ENCODE measurements at places on chromosomes 11 and 22.

DNA sequence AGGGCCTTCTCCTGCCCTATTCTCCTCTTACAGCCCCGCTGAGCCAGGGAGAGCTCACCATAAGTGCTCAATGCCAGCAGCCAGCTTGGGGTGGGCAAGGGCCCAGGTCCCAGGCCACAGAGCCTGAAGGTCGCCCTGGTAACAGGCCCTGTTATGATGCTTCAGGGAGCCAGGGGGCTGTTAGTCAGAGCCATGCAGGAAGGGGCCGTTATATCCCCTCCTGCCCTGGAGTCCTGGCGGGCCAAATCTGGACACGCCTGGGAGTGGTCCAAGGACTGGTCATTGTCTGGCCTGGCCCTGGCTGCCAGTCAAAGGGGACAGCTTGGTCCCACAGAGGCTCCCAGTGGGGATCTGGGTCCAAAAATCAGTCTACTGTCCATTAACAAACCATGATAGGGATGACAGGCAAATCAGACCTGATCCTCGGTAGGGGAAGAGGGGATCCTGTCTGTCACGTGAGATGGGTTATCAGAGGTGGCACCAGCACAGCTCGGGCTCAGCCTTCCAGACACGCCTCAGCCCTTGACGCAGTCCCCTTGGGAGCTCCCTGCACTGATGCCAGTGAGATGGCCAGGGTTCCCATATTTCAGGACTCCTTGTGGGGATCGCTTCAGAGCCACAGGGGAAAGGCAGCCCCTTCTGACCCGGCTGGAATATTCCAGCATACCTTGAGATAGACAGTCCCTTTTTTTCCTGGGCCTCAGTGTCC, 55.9 kb downstream of the LRRC32 start:
- no peak for DNase-seq

DNA sequence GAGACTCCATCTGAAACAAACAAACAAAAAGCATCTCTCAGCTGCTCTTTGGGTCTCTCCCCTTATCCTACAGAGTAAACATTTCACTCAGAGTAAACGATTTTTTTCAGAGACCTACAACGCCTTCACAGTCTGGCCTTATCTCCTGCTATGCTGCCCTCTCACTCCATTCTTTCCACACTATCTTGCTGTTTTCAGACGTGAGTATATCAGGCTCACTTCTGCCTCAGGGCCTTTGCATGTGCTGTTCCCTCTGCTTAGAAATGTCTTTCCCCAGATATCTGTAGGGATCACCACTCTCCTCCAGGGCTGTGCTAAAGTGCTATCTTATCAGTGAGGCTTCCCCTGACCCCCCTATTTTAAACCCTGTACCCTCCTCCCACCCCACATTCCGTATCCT, 6.5 kb downstream of the RIBC2 start:
- DNase-seq = no peak

DNA sequence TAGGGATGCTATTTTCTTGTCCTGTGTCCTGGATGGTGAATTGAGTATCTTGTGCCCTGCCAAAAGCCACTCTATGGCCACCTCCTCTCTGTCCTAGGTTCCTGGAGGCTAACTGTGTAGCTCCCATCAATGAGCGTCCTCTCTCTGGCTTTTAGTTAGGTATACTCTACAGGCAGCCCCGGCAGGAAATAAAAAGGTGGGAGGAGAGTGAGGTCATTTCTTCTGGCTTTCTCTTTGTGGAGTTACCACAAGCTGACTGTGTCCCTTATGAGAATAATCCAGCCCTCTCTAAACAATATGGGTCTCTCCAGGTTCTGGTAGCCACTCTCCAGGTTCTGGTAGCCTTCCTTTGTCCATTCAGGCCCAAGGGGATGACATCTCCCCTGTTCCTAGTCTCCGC, 11.7 kb upstream of the ASPHD2 start:
- DNase-seq = no peak

- no peak for DNase-seq
Observed at GRCh38 chr11:130827451-130828377, 88.6 kb downstream of the SNX19 start.

GRCh38 chr11:2943711-2944118, 14.5 kb upstream of the PHLDA2 start:
- peak; percentile 36 for DNase-seq

DNA sequence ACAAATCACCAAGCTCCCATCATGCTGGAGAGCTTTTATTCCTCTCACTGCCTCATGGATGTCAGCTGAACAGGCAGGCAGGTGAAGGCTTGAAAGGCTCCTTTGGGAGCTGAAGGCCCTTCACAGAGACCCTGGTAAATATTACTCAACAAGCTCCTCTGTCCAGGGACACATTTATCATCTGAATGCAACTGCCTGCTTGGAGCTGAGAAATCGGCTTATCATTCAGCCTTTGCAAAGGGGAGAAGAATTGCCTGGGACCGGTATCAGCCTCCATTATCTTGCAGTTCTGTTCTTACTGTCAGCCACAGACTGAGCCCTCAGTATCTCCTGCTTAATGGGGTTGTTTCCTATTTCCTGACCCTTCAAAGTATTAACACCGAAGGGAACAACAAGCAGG, 113.8 kb upstream of the PITPNB start:
- DNase-seq = peak; percentile 77

- no peak for DNase-seq
Observed at GRCh38 chr11:67510023-67510345, 2.0 kb upstream of the CDK2AP2 start.

DNA sequence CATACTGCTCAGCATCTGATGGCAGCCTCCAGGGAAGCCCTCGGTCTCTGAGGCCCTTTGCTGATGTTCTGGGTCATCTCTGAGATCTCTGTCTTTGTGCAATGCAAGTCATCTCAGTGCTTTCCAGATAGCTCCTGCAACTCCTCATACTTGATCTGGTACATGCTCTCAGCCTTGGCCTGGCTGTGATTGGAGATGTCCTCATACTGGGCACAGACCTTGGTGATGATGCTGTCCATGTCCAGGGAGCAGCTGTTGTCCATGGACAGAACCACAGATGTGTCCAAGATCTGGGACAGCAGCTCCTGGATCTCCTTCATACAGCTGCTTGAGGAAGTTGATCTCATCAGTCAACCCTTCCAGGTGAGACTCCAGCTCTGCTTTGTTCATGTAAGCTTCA, 69.1 kb downstream of the SIK2 start:
- DNase-seq = no peak

DNA sequence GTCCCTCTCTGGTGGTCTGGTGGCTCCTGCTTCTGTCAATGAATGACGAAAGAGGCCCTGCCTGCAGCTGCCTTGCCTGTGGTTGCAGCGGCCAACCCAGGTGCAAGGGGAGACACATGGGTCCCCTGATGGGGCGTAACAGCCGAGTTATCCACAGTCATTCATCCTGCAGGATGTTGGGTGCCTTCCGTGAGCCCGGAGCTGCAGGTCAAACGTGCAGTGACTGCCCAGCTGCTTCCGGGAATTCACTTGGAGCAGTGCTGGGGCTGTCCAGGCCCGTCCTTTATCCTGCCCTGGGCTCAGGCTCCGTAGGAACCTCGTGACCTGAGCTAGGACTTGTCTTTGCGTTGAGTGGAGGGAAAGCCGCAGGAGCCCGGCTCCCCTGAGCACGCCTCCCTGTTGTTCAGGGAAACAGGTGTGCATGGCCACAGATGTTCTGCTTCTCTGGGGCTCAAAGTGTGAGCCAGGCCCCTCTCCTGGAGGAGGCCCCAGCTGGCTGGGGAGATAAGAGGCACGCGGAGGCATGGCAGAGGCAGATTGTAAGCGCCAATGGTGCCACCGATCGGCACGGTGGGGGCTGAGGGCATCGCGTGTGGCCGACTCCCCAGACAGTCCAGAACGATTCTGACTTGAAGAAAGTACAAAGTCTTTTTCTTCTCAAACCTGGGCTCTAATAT, 635.4 kb downstream of the BRD1 start:
- no peak for DNase-seq

DNA sequence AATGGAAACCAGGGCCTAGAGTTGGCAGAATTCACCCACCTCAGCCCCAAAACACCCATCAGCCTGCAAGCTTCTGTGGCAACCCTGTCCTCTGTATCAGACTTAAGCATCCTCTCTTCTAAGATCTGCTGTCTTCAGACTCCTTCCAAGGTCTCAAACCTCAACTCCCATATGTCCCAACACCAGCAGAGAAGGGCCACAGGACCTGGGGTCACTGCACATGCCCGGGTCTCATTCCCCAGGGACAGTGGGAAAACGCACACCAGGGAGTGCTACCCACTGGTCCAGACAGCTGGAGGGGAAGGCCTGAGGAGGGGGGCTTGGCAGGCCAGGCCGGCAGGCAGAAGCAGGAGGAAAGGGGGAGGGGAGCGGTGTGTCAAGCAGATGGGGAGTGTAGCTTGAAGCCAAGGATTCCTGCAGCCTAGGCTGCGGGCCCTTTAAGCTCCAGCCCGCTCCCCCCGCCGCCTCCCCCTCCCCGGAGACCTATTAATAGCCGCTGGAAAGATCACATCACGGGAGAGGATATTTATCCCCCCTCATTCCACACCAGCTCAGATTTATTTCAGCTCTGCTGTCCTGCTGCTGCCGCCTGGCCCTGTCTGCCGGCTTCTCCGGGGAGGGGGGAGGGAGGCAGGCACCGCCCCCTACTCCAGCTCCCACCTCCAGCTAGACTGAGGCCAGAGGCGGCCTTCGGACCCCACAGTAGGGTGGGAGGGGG, 16.7 kb downstream of the BCL9L start:
- DNase-seq = no peak

DNA sequence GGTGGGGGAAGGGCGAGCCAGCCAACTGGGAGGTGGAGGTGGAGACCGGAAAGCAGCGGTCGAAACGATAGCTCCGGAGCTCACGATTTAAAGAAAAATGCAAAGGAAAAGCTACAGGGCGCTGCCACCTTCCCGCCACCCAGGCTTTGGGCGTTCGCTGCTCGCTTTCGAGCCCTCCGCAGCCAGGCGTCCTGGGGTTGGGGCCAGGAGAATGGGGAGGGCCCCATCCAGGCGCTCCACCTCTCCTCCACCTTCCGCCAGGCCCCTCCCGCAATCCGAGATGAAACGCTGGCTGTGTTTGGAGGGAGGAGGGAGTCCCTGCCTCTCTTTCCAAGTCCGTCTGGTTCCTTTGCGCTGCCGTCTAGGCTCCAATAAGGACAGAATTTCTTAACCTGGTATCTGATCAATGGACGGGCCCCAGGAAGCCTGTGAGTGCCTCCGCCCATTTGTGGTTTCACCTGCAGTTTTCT, 483 bp upstream of the ABTB2 start:
- DNase-seq = peak; percentile 78

- no peak for DNase-seq
Observed at GRCh38 chr22:23199159-23199558, 18.9 kb downstream of the BCR start.

DNA sequence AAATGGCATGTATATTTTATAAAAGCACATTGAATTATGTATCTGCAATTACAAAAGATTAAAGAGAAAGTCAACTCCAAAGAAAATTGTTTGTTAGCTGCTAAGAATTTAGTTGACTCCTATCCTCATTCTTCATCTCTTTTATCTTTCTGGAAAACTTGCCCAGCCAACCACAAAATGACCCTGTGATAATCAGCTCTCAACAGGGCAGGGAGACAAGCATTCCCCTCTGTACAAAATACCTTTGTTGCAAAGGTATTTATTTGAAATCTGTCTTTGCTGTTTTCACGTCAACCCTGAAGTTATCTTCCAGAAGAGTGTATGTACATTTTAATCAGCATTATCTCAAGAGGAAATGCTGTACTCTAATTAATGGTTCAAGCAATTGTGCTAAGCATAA, 191.1 kb upstream of the DDI1 start:
- no peak for DNase-seq

DNA sequence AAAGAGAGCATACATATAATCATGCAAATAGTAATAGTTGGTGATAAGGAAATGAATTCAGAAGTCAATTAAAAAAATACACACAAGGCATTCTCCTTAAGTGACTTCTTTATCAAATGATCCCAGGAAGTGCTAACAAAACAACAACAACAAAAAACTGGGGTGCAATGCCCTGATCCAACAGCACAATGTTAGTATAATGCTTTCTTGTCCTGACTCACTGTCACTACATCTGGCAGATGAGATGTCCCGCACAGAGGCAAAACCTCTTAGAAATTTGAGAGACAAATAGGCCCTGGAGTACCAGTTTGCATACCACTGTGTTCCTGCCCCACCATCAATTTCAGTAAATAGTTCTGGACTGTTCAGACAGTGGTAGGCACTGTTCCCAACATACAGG, 11.0 kb upstream of the AMBRA1 start:
- DNase-seq = no peak

DNA sequence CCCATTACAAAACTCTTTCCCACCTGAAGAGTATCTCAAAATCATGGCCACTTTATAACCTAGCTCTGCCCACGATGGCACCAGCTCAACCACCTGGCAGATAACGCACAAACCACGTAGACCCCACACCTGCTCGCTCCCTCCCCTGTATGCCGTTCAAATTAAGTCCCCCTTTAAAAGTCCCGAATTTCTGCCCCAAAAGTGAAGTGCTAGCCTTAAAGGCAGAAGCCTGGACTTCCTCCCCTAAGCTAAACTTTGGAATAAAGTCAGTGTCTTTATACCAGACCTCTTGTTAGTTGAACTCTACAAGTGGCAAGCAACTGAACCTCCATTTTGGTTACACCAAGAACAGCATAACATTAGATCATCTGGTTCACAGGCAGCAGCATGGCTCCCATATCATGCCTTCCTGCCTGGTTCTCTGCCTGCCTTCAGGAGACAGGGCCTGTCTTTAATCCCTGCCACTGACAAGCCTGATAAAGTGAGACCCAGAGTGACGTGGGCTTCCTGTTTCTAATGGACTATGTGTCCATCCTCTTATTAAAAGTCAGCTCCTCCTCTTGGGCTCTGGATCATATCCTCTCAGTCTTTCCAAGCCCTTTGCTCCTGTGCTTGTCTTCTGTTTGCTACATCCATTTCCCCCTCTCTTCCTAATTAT, 32.6 kb upstream of the NNMT start:
- no peak for DNase-seq

DNA sequence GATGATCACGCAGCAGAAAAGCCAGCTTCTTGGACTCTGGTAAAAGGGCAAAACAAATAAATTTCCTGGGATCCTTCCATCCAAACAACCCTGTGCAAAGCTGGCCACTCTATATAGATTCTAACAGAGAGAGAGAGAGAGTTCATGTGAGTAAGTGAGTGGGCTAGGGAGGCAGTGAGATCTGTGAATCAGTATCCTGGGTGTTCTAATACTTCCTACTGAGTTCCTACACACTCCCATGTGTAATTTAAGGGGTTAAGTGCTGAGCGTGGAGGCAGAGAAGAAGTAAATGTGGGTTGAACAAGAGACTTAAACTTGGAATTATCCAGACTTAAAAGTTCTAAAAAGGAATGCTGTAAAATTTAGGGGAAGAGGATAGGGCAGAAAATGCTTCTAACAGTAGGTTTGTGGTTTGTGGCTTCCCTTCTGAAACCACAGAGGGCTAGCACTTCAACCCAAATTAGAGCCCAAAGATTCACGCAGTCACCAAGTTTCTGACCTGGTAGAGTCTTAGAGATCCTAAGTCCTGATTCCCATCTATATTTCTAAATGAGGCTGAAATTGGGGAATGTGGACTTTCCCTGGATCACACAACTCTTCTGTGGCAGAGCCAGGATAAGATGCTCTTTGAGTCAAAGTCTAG, 413.9 kb downstream of the TENM4 start:
- no peak for DNase-seq

GRCh38 chr11:45644981-45645889, 20.2 kb downstream of the CHST1 start:
- DNase-seq = no peak

- DNase-seq = no peak
Observed at GRCh38 chr22:30324014-30324730, 2.6 kb downstream of the TBC1D10A start.

GRCh38 chr11:76592025-76592914, 78.3 kb downstream of the LRRC32 start:
- DNase-seq = peak; percentile 39

- DNase-seq = no peak
Observed at GRCh38 chr11:32069361-32070058, 21.4 kb upstream of the RCN1 start.
